ENCODE measurements at places on chromosomes 6 and 20. TPM values are rescaled to one million over a fixed set of nuclear protein-coding genes. Genes with fewer than 3 reads are reported as not detected.

GRCh38 chr6:43402820-43403219, 24.5 kb upstream of the ABCC10 start:
- no peak for DNase-seq

DNA sequence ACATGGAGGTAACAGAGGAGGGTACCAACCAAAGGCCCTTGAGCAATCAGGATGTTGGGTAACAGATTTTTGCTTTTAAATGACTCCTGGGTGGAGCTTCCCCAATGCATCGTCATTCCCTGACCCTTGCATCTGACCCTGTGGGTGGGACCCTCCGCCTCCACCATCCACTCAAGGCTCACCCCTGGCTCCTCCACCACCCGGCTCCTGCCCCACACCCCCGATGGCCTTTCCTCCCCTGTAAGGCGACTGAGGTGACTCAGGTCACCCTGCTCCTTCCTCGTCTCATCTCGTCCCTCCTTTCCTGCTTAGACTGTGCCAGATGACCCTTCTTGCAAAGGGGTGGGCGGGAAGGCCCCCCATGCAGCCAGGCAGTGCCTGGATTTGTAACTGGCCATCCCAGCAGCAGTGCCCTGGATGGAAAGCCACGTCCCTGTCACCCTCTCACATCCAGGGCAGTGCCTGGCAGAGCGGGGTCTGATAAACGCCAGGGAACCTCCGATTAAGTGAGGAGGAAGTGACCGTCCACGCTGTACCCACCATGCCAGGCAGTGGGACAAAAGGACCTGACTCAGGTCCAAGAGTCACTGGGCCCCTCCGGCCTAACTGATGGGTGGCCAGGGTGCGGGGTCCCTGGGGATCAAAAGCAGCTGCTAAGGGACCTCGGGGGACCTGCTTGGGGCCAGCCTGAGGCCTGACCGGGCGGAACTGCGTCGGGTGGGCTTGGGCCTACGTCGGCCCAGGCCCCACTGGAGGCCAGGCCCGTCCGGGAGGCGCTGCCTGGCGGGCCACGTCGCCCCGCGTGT, 624 bp upstream of the NPEPL1 start:
- no peak for DNase-seq

- no peak for DNase-seq
Observed at GRCh38 chr20:13995086-13995665, at the start of gene MACROD2. MACROD2 (plus strand) TSS chr20:13995516.

DNA sequence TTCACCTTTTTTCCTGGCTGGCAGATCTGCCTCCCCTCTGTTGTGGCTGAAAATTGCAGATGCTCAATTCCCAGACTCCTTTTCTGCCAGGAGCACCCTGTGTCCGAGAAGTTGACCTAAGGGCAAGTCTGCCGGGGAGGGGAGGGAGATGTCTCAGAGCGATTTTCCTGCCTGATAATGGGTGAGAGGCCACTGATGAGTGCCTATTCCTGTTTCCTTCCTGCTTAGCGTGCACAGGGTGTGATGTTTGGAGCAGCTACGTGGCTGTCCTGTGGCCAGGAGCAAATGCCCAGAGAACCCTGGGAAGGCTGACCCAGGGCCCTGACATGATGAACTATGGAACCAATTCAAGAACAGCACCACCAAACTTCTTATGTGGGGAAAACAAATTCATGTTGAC, 22.5 kb downstream of the SOX4 start:
- no peak for DNase-seq

- no peak for DNase-seq
Observed at GRCh38 chr20:49411221-49411925, 71.1 kb downstream of the KCNB1 start.

PPP1R16B gene
- 0.04 TPM for total RNA-seq

Data from Karpas-422 (cell line).